ENCODE measurements at places on chromosomes 6 and 20. TPM values are rescaled to one million over a fixed set of nuclear protein-coding genes. Genes with fewer than 3 reads are reported as not detected.

The SH3BGRL2 gene
- polyA plus RNA-seq, result 1.6 TPM

The FNDC1 gene
- not detected for polyA plus RNA-seq

The C6orf58 gene
- polyA plus RNA-seq, result 0.07 TPM

The TAPBP gene
- polyA plus RNA-seq, result 27.9 TPM

GRCh38 chr20:45098103-45098773 lies 2.7 kb downstream of the KCNS1 start:
- no peaks in the 10 kb centered on the region for H3K36me3 ChIP-seq
- no peaks in the 10 kb centered on the region for H3K4me1 ChIP-seq
- H3K27me3 ChIP-seq, result no peaks in the 10 kb centered on the region

GRCh38 chr20:59295531-59295930 lies 4.9 kb upstream of the EDN3 start:
- no peaks in the 10 kb centered on the region for H3K36me3 ChIP-seq
- no peak overlapping the region for H3K4me3 ChIP-seq
- H3K4me1 ChIP-seq, result no peaks in the 10 kb centered on the region
- no peak overlapping the region for H3K27ac ChIP-seq
- DNase-seq, result no peak

- H3K4me3 ChIP-seq, result peak overlapping the region; percentile 71
- no peaks in the 10 kb centered on the region for H3K27me3 ChIP-seq
- peaks cover 9% of the 10 kb centered on the region for H3K36me3 ChIP-seq
- peak overlapping the region; percentile 97 for H3K27ac ChIP-seq
- DNase-seq, result no peak
Measured at GRCh38 chr20:58889798-58890517, 37.4 kb downstream of the GNAS start.

DNA sequence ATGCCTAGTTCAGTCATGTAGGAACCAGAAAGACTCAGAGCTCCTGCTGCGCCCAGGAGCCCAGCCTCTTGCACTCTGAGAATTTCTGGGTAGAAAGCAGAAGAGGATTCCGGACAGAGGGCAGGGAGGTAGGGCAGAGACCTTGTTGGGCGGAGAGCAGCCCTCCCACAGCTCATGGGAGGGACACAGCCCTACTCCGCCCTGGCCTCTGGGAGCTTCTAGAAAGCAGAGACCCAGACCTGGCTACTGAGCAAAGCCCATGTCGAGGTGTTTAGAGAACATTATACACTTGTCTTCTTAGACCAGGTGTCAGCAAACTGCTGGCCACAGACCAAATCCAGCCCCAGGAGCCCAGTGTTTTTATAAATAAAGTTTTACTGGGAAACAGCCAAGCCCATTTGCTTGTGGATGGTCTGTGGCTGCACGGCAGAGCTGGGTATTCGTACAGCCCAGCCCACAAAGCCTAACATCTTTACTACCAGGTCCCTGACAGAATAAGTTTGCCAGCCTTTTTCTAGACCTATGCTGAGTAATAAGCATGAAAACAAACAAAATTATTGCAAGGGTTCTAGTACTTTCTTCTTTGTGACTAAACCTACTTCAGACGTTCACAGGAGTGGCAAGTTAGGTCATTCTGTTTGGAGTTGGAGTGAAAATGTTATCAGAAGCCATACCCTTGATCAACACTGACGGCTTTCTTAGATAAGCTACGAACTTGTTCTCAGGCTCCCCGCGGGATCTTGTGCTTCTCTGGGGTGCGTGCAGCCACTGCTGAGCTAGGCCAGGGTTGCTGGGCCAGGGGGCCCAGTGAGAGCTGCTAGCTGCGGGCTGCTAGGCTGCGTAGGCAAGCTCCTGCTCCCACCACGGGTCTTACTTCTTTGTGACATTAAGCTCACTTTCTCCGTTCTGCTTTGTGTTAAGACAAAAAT lies 235.1 kb upstream of the FOXQ1 start:
- no peak overlapping the region for H3K4me3 ChIP-seq
- no peak for DNase-seq
- no peak overlapping the region for H3K27ac ChIP-seq

GRCh38 chr6:28922004-28922820 lies 1.6 kb downstream of the TRIM27 start:
- H3K4me3 ChIP-seq, result peak overlapping the region; percentile 97
- DNase-seq, result no peak
- H3K27me3 ChIP-seq, result no peaks in the 10 kb centered on the region
- H3K4me1 ChIP-seq, result peaks cover 13% of the 10 kb centered on the region
- H3K36me3 ChIP-seq, result peaks cover 34% of the 10 kb centered on the region
- H3K27ac ChIP-seq, result peak overlapping the region; percentile 80

GRCh38 chr6:161067749-161068148 lies 76.2 kb downstream of the MAP3K4 start:
- no peaks in the 10 kb centered on the region for H3K27me3 ChIP-seq
- no peak for DNase-seq
- peak overlapping the region; percentile 87 for H3K27ac ChIP-seq
- H3K36me3 ChIP-seq, result no peaks in the 10 kb centered on the region
- peaks cover 33% of the 10 kb centered on the region for H3K4me1 ChIP-seq
